ENCODE measurements at places on chromosomes 13 and 19.

DNA sequence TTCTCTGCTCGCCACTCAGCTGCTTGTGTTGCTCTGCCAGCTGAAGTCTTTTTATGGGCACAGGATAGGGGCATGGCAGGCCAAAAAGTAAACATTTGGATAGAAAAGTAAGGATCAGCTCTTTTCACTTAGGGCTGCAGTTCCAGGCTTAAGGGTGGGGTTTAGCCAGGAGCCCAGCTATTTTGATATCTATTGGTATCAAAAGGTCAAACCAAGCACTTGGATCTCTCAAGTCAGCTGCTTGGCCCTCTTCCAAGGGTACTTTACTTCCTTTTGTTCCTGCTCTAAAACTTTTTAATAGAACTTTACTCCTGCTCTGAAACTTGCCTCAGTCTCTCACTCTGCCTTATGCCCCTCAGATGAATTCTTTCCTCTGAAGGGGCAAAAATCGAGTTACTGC is 55.7 kb upstream of the ABCC4 start:
- DNase-seq = no peak

- DNase-seq = no peak
Observed at GRCh38 chr13:86673931-86674431, 874.8 kb upstream of the SLITRK6 start.

GRCh38 chr13:29508130-29508875 is 87.2 kb downstream of the SLC7A1 start:
- peak; percentile 80 for DNase-seq

- peak; percentile 26 for DNase-seq
Observed at GRCh38 chr19:459724-460511, 915 bp downstream of the SHC2 start.

DNA sequence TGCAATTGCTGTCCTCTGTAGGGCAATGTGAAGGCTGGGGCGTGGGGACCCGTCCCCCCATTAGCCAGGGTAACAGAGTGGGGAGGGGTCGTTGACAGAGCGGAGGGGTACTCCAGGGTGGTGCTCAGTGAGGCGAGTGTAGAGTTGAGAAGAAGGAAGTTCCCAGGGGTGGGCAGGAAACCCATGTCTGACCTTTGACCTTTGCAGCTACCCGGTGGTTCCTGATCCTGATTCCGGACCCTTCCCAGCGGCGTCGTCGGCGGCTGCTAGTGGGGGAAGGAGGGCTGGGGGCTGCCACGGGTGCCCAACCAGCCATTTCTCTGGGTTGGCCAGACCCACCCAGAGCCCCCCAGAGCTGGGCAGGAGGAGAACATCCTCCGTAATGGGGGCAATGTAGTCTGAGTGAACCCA is 2.1 kb upstream of the PLVAP start:
- no peak for DNase-seq

GRCh38 chr19:8030960-8031359 is 21.6 kb upstream of the CCL25 start:
- no peak for DNase-seq

- DNase-seq = peak; percentile 53
Observed at GRCh38 chr19:42191855-42192254, 25.6 kb downstream of the DEDD2 start.

DNA sequence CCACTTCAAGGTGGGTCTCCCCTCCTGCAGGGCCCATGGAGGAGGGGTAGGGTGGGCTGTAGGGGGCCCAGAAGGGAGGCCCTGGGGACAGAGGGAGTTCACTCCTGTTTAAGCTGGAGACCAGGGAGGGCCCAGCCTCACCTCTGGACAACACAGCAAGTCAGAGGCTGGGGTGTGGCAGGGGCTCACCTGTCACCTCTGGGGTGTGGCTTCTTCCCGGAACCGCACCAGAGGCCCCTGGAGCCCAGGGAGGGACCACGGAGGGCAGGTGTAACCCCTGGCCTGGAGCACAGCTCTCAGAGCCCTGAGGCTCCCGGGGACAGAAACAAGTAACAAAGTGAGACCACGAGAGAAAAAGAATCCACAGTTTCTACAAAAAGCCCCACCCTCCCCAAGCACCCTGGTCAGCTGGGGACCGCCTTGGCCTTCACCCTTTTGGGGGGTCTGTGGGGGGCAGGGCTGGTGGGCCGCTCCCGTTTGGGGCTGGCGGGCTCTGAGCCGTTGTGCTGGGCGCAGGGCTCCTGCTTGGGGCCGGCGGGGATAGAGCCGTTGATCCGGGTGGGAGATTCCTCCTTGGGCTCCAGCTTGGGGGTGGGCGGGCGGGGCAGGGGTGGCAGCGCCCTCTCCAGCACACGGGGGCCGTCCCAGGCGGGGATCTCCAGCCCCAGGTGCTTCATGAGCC is 8.0 kb downstream of the SIRT6 start:
- no peak for DNase-seq

- no peak for DNase-seq
Observed at GRCh38 chr13:30334663-30335386, 27.5 kb upstream of the KATNAL1 start.

- DNase-seq = no peak
Observed at GRCh38 chr13:88068316-88068715, 397.1 kb downstream of the SLITRK5 start.

GRCh38 chr13:38636073-38636472 is 50.8 kb upstream of the FREM2 start:
- DNase-seq = no peak

DNA sequence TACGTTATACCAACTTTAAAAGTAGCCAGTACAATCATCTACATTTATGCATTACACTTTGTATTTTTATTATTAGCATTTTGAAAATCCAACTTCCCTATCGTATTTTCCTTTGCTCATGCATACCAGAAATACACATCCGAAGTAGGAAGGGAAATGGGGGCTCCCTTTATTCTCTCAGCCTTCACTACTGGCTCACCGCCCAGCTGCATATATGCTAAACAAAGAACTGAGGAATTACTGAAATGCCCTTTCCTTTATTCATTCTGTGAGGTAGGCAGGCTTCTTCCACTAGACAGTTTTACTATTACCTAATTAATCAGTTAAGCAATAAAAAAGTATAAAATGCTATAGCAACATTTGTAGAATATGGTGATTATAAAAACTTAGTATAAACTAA is 291.6 kb downstream of the KLF12 start:
- DNase-seq = no peak

- DNase-seq = no peak
Observed at GRCh38 chr19:18480006-18480691, 41.7 kb downstream of the ELL start.

- DNase-seq = no peak
Observed at GRCh38 chr19:30387311-30388115, 15.3 kb downstream of the ZNF536 start.
